ENCODE measurements at places on chromosomes 5 and 9. TPM values are rescaled to one million over a fixed set of nuclear protein-coding genes. Genes with fewer than 3 reads are reported as not detected.

DNA sequence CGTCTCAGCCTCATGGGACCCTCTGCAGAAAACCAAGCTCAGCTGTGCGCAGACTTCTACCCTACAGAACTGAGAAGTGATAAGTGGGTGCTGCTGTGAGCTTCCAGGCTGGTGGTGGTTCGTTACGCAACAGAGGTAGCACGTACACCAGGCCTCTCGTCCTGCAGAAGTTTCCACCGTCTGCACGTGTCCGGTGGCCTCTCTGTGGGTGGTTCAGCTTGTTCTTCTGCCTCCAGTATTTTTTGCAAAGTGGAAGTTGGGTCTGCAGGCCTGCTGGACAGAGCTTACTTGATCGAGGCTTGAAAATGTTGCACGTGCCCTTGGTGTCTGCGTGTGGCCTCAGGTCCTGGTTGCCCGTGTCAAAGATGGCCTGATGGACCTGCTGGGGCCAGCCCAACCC, 27.5 kb downstream of the KCNT1 start:
- no peaks in the 10 kb centered on the region for H3K4me1 ChIP-seq
- peaks cover 78% of the 10 kb centered on the region for H3K27me3 ChIP-seq

The CCDC187 gene
- not detected for total RNA-seq

DNA sequence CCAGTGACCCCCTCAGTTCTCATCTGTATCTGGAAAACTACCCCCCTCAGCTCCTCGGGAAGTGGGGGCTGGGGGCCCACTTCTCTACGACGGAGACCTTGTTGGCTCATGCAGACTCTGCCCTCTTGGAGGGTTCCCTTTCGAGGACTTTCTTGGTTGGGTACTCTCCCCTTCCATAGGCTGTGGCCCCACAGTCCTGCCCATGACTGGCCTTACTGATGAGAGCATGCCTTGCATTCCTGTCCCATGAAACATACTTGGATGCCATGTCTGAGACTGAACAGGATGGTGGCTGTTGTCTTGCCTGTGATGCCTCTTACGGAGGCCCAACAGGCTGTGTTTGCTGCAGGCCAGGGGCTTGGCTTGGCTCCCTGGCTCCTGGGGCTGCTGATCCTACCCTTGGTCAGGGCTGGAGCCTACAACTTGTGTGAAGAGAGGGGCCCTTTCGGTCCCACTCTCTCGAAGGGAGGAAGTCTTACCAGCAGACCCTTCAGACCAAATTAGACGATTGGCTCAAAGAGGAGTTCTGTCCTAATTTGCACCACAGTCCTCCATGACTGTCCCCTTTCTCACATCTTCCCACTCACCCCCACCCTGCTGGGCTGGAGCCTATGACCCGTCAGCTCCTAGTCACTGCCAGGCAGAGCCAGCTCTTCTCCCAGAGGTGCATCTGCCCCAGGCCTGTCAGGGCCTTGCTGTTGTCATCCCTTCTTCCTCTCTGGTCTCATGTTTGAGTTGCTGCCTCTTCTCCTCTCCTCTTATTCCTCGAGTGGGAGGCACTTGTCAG, 109.9 kb downstream of the CACNA1B start:
- ATAC-seq: no peak
- H3K4me1 ChIP-seq: no peaks in the 10 kb centered on the region
- no peaks in the 10 kb centered on the region for H3K36me3 ChIP-seq
- no peak overlapping the region for H3K4me3 ChIP-seq
- no peak overlapping the region for H3K27ac ChIP-seq

DNA sequence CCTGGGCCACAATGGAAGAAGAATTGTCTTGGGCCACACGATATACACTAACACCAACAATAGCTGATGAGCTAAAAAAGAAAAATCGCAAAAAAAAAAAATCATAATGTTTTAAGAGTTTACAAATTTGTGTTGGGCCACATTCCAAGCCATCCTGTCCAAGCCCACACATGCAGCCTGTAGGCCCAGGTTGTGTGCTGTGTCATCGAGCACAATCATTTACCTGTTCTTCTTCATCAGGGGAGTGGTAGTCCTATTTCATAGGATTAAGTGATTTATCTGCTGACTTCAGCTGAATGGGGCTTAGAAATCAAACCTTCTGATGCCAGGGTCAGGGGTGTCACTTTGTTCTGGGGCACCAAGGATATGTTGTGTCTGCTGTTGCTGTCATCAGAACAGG, 44.6 kb upstream of the ELL2 start:
- H3K36me3 ChIP-seq: no peaks in the 10 kb centered on the region
- no peaks in the 10 kb centered on the region for H3K4me1 ChIP-seq
- ATAC-seq: no peak
- no peak overlapping the region for H3K27ac ChIP-seq
- H3K4me3 ChIP-seq: no peak overlapping the region

The GPR150 gene
- 0.39 TPM for total RNA-seq

DNA sequence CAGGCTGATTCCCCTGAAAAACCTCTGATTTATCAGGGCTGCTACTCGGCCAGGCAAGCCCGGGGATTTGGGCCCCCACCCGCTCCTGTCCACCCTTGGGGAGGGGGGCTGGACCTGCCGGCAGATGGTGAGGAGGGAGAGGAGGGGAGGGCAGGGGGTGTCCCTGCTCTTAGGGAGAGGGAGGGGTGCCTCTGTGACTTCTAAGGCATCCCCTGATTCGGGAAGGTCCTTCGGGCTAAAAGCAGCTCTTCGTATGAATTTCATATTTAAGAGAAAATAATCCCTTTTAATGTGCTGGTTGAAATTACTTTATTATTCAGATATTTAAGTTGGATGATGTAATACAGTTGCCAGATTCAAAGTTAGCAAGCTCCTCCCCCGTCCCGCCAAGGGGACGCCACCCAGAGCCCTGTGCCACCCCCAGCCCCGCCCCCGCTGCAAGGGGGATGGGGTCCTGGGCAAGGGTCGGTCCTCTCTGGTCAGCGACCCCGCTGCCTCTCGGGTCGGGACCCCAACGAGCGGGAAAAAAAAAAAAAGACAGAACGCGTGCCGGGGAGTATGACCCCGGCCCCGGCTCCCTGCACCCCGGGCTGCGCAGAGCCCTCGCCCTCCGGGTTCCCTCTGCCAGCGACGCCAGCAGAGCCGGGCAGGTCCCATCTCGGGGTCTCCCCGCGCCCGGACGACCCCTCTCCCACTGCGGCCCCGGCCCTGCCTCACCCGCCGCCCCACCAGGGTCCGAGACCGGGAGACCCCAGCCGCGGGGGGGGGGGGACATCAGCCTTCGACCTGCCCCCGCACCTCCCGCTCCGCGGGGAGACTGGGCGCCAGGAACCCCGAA, 12.4 kb downstream of the LHX3 start:
- H3K27ac ChIP-seq: no peak overlapping the region
- no peaks in the 10 kb centered on the region for H3K36me3 ChIP-seq
- no peak for ATAC-seq
- peaks cover 21% of the 10 kb centered on the region for H3K4me1 ChIP-seq
- no peak overlapping the region for H3K4me3 ChIP-seq

The ABO gene
- 0.54 TPM for total RNA-seq

The NR2F1-AS1 gene
- 6.0 TPM for total RNA-seq

GRCh38 chr9:14097666-14098415, 216.1 kb downstream of the NFIB start:
- peaks cover 58% of the 10 kb centered on the region for H3K4me1 ChIP-seq
- ATAC-seq: no peak
- no peak overlapping the region for H3K4me3 ChIP-seq
- peak overlapping the region; percentile 75 for H3K27ac ChIP-seq

GRCh38 chr5:107306594-107306993, 364.1 kb downstream of the EFNA5 start:
- H3K36me3 ChIP-seq: no peaks in the 10 kb centered on the region
- H3K27ac ChIP-seq: no peak overlapping the region
- no peak for ATAC-seq

The LRRTM2 gene
- 0.87 TPM for total RNA-seq

DNA sequence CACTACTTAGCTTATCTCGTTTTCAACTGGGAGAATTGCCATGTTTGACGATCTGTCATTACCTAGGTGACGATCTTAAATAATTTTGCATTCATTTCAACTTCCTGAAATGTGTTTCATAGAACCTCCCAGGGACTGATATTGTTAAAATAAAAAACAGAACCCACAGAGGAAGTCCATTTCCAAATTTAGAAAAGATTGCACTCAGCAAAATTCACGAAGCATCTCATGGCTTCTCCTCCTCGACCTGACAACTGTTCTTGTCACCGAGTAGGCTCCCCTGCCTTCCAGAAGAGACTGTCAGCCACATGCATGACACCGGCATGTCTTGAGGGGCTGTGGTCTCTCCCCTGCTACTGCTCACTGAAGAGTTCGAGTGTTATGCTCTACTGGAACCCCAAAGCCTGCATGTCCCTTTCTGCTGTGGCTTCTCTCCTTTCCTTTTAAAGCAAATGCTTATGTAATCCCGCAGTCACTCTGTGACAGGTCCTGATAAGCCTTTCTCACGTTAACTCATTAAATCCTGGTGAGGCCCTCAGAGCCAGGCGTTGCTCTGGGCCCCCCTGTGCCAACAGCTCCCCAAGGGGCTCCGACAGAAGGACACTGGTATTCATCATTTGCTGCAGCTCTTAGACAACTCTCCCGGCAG, 26.8 kb upstream of the ANKRD33B start:
- no peaks in the 10 kb centered on the region for H3K36me3 ChIP-seq
- no peak for ATAC-seq

The PLCXD3 gene
- total RNA-seq: 5.1 TPM

GRCh38 chr9:85898332-85898731, 42.6 kb upstream of the NAA35 start:
- H3K27ac ChIP-seq: no peak overlapping the region
- no peak for ATAC-seq
- no peak overlapping the region for H3K4me3 ChIP-seq
- H3K4me1 ChIP-seq: no peaks in the 10 kb centered on the region
- peaks cover 13% of the 10 kb centered on the region for H3K36me3 ChIP-seq

DNA sequence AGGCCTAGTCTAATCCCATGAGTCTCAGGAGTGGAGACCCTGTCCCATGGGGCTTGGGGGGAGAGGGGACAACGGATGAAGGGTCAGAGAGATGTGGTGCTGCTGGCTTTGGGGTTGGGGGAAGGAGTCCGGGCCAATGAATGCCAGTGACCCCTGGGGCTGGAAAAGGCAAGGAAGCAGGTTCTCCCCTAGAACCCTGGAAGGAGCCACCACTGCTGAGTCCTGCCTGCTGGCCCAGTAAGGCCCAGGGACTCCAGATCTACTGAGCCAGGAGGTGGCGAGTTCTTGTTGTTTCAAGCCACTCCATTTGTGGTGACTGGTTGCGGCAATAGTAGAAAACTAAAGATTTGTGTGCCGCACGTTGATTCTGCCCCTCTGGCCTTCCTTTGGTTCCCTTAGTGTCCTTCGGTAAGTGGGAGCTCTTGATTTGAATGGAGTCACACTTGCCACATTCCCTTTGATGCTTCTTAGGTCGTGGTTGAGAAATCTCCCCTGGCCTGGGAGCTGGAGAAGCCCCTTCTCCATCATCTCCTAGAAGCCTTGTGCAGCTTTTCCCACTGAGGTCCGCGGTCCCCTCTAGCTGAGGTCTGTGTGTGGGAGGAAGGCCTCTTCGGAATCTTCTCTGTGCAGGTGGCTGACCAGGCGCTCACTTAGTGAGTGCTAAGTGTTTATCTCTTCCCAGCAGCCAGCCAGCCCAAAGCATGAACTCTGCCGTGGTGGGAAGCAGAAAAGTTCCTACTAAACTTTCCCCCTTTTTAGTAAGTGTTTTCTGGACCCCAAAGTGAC, 9.0 kb downstream of the FCN1 start:
- H3K27me3 ChIP-seq: peaks cover 43% of the 10 kb centered on the region
- H3K36me3 ChIP-seq: no peaks in the 10 kb centered on the region
- no peak overlapping the region for H3K27ac ChIP-seq
- no peaks in the 10 kb centered on the region for H3K4me1 ChIP-seq
- ATAC-seq: no peak

The LECT2 gene
- not detected for total RNA-seq

- no peaks in the 10 kb centered on the region for H3K4me1 ChIP-seq
- H3K27me3 ChIP-seq: peaks cover 40% of the 10 kb centered on the region
- no peak overlapping the region for H3K27ac ChIP-seq
- ATAC-seq: no peak
- no peaks in the 10 kb centered on the region for H3K36me3 ChIP-seq
These were observed 1060.5 kb upstream of the DMAC1 start for GRCh38 chr9:8860086-8860485.

The PLPPR1 gene
- total RNA-seq: not detected

DNA sequence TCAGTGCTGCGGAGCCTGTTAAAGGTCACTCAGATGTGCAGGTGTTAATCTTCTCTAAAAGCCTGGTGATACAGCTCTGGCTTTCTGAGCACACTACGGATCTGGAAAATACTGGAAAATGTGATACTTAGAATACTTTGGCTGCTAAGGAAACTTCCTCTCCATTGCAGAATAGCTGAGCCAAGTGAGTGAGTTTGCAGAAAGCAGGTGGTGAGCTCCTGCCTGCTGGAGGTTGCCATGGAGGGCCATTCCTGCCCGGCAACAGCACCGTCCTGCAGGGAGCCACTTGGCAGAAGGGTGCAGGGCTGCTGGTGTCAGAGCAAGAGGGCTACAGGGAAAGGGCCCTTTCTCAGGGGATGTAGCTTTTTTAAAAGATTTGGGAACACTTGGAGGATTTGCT, 40.7 kb downstream of the SECISBP2 start:
- no peak for ATAC-seq
- no peaks in the 10 kb centered on the region for H3K27me3 ChIP-seq
- no peak overlapping the region for H3K27ac ChIP-seq
- no peak overlapping the region for H3K4me3 ChIP-seq
- H3K36me3 ChIP-seq: peaks cover 99% of the 10 kb centered on the region
- no peaks in the 10 kb centered on the region for H3K4me1 ChIP-seq

- ATAC-seq: peak; percentile 65
- H3K4me3 ChIP-seq: no peak overlapping the region
- H3K4me1 ChIP-seq: peaks cover 63% of the 10 kb centered on the region
These were observed 172.1 kb upstream of the GAS1 start for GRCh38 chr9:87119328-87119881.

DNA sequence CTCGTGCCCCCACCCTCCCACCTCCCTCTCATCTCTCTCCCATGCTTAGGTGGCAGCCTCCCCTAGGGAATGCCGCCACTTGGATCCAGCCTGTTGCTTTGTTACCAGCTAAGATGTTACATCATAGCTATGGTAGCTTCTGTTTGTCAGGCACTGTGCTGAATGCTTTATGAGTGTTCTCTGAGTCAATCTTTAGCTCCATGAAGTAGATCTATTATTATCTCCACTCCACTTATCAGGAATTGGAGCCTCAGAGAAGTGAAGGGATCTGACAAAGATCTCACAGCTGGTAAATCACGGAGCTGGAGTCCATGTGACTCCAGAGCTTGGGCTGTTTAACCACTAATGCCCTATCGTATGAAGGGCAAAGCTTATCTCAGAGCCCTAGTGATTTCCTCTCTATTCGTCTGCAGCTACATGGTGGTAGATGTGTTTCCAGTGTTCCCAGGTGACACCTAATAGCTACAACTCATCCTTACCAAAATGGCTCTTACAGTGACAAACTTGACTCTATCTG, 54.1 kb downstream of the GARNL3 start:
- no peaks in the 10 kb centered on the region for H3K4me1 ChIP-seq
- no peaks in the 10 kb centered on the region for H3K27me3 ChIP-seq
- H3K4me3 ChIP-seq: no peak overlapping the region
- no peaks in the 10 kb centered on the region for H3K36me3 ChIP-seq
- ATAC-seq: no peak
- no peak overlapping the region for H3K27ac ChIP-seq

Data from gastroesophageal sphincter (tissue), 4 donors.